ENCODE measurements at places on chromosomes 6 and 20.

DNA sequence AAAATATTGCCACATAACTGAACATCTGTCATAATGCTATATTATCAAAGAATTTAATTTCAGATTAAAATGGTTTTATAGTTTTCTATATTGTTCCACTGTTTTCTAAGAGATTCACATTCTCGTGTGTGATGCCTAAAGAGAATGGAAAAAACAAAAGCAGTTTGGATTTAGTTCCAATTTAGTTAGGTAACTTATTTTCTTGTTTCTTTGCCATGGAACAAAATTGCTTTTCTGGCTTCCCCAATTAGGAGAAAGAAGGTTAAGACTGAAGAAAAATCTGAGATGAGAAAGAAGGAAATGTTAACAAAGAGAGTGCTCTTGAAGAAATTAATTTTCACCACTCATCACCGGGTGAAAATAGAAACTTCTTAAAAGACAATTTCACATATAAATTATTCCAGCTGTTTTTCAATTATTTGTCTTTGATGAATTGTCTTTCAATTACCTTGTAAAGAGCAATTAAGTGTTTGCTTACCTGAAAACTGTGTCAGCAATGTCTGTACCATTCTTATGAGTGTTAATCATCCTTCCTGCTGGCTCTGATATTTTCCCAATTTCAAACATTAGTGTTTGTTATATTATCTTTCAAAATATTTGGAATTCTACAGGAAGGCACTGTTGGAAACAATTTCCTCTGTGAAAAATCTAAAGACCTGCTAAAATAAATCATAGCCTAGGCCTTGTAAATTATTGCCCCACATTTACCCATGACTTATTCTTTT lies 19.5 kb downstream of the PHACTR2 start:
- no peak for DNase-seq

DNA sequence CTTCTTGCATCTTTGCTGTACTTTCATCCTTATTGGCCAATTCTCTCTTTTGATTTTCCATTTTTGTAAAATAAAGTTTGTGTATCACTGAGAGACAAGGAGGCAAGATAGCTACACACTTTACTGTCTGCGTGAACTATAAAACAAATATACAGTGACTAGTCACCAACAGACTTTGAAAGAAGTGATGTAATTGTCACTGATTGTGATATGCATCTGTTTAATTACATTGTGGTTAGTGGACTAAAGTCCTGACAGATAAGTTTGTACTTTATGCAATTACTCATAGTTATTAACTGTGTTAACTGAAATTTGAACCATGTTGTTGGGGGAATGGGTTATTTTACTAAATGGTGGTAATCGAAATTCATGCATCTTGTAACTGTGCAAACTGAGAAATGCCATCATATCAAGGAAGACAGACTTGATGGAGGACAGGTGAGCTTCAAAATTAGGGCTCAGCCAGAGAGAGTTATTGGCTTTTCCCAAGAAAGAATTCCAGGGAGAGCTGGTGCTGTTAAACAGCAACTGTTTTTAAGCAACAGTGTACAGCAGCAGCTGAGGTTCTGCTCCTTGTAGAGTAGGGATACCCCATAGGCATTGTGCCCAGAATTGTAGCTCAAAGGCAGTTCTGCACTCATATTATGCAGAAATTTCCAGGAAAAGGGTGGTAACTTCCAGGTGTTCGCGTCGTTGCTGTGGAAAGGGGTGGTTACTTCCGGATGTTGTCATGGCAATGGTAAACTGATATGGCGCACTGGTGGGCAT lies 62.9 kb downstream of the EFHC1 start:
- no peak for DNase-seq

GRCh38 chr6:5082487-5083306 lies 2.4 kb upstream of the PPP1R3G start:
- DNase-seq = peak; percentile 89

- DNase-seq = no peak
These were observed 33.5 kb downstream of the WRNIP1 start for GRCh38 chr6:2798586-2799134.

DNA sequence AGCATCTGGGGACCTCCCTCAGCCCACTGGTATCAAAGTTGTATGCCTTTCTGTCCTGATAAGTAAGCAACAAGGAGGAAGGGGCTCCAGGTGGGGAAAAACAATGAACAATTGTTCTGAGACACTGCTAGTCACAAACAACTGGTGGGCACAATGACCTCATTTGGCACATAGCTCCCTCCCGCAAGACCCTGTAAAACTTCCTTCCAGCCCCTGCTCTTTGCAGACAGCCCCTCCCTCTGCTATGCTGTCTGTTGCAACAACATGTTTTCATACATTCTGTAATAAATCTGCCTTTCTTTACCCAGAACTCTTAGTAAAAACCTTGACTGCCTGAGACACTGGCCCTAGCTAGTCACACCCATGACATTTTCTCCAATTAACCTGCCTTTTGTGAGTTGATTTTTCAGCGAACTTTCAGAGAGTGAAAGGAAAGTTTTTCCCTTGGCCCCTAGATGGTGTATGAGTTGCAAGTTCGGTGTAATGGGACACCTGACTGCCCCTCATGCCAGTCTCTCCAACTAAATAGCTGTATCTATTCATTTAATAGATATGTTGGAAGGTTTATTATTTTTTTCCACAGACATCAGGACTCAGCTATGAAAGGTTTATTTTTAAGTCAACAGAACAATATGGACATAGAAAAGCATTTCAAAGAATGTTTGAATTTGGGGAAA lies 142.3 kb upstream of the SLC22A16 start:
- DNase-seq = peak; percentile 6

DNA sequence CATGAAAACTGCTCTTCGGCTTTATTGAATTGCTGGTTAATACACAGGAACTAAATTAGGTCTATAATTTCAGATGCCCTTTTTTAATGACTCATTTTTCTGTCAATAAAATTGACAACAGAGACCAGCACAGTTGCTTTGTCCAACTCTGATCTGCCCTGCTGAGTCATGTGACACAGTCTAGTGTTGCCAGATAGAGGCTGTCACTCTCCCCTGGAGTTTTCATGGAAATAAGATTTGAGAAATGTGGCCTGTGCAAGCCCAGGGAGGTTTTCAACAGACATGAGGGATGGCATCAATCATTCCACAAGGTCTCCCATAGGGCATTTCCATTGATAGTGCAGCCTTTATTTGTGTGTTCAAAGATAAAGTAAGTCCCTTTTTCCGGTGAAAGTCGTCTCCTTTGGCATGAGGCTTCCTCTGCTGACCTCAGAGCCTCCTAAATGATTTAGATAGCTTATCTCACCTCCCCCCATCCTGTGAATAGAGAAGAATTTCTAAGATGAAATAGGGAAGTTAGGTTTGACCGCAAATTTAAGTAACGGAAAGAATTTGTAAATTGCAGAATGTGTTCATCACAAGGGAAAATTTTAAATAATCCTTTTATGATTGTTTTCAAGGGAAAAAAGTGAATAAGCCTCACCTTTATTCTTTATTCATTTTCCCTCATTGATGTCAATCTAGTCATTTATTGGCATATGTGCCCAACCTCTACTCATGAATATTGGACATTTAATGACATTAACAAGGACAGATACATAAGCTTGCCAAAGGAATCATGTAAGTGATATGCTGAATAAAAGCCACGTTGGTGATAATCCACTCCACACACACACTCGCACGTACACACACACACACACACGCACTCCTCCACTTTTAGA lies 277.7 kb downstream of the ADGB start:
- no peak for DNase-seq

DNA sequence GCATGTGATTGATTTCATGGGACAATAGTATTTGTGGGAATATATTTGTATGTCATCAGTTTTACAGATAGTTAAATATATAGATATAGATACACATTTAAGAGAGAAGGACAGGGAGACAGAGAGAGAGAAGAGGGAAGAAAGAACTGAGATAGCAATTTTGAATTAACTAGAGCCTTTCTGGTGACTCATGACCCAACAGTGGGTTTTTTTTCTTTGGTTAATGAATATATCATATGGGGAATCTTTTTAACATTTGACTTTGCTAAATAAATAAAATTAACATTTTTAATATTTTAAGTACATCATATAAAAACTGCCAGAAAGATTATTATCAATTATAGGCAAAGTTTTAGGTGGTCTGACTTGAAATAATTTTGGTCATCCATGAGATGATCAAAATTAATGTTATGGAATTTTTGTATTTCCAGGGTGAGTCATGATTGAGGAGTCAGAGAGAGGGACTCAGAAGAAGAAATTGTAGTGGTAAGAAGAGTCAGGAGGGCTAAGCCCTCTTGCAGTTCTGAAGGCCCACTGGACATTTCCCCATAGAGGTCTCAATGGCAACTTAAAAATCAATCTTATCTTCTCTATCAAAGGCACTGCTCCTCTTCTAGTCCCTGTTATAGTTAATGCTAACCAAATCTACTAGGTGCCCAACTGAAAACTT lies 508.1 kb upstream of the MAP3K7 start:
- DNase-seq = peak; percentile 37

Measured in ACHN (cell line).